ENCODE measurements at places on chromosomes 16 and 17.
A peak's percentile ranks its signal among the peaks of the same experiment; 100 is the strongest.

- DNase-seq, result no peak
Observed at GRCh38 chr16:49158029-49158642, 123.5 kb downstream of the CBLN1 start.

DNA sequence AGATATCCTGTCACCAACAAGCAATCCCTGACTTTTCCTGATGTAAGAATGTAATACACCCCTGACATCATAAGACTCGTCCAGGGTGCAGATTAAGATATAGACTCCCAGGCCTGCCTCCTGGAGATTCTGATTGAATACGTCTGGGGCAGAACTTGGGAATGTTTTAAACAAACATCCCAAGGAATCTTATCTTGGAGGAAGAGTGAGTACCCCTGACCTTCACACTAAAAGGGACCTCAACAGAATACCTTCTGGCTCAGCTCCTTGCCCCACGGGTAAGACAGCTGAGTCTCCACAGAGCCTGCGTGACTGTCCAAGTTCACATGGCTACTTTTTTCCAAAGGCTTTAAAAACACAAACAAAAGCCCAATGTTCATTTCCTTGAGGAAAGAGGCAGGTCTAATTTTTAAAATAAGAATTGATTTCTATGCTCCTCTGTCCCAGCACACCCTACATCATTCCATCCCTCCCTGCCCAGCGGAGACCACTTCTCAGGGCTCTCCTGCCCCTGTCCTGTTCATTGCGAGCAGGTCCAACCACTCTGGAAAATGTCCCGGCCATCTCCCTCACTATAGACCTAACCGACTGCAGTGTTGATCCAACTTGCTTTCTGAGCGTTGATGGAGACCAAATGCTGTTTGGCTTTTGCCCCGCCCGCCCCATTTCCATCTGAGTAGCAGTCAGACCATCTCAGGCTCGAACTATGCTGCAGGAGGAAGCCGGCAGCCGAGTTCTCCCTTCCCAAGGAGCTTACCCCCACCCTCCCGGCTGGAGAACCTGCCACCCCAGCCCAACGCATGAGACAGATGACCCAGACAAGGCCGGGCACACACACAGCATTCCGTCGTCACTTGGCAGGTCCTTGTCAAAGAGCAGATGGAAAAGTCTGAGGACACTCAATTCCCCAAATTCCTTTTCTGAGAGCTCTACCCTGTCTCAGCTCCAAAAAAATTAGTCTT lies 44.1 kb upstream of the MYH10 start:
- DNase-seq, result no peak

DNA sequence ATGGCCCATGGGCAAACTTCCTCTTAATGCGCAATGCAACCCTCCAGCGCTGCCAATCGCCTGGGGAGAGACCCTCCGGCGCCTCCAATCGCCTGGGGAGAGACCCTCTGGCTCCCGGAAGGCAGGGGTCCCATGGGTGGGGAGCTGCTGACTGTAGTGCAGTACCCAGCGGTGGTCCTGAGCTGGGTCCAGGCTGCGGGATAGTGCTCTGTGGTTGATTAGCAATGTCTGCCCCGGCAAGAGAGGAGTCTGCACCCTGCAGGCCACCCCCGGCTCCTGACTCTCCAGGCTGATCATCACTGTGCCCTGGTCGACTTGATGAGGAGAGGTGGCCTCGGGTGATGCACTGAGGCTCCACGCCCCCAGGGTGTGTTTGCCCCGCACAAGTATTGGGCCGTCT lies 44.6 kb upstream of the ZNF469 start:
- no peak for DNase-seq

GRCh38 chr17:76940738-76941350 lies 72.6 kb downstream of the MGAT5B start:
- DNase-seq, result no peak

DNA sequence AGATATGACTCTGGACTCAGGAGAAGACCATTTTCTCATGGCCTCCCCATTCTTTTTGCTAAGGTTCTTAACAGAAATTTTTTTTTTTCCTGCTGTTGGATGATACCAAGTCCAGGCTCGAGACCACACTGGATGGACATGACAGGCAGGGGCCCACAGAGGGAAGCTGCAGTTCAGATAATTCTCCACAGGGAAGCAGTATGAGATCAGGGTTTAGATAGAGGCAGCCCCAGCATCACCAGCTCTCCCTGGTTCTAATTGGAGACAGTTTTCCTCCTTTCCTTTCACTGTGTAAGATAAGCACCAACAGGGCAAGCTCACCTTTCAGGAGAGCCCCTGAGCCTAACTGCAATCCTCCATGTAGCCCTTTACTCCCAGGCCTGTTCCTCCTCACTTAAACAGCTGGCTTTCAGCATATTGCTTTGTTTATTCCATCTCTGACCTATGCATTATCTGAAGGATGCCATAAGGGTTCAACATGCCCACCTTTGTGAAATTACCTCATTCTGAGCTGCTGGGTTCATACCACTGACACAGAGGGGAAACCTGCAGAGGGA lies 108.1 kb downstream of the SNX11 start:
- DNase-seq, result peak; percentile 50

DNA sequence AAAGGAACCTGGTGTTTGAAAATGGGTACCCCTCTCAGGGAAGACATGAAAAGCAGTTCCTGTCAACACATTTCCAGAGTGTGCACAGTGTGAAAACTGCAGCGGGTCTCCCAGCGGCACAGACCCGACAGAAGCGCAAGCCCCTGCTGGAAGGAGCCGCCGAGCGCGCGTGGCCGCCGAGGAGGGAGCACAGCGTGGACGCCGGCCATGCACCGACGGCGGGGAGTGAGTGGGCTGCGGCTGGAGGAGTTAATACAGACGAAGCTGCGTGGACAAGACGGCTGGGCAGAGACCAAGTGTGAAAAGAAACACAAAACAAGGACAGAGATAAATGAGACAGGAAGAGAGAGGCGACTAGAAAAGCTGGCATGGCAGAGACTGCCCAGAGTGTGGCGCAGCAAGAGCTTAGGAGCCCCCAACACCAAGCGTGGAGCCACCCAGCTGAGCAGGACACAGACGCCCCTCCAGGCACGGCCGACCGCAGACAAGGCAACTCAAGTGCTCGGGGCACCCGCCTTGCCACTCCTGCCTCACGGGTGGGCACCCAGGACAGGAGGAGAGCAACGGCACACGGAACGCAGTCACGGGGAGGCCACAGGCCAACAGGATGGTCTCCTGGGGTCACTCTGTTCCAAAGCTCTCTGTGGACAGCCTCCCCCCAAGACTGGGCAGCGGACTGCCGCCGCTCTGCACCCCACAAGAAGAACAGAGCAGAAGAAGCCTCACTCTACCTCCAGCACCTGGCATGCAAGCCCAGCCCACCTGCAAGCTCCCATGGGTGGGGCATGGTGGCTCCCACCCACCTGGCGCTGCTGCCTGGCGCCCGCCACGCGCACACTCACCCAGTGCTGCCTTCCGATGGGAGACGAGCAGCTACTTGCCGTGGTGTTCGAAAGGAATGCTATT lies 16.5 kb downstream of the SLC16A3 start:
- no peak for DNase-seq

- no peak for DNase-seq
Observed at GRCh38 chr17:38343608-38344419, at the start of gene GPR179. TSS of gene GPR179 (minus strand) at chr17:38343956. CDS start at chr17:38343789, 167 bp downstream.

DNA sequence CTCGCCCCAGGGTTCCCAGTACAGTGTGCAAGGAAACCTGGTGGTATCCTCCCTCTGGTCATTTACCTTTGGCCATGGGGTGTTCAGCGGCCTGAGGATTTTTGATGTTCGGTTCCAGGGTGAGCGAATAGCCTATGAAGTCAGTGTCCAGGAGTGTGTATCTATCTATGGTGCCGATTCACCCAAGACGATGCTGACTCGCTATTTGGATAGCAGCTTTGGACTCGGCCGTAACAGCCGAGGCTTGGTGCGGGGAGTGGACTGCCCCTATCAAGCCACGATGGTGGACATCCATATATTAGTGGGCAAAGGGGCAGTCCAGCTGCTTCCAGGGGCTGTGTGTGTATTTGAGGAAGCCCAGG lies 1.2 kb downstream of the AOC2 start:
- DNase-seq, result no peak

DNA sequence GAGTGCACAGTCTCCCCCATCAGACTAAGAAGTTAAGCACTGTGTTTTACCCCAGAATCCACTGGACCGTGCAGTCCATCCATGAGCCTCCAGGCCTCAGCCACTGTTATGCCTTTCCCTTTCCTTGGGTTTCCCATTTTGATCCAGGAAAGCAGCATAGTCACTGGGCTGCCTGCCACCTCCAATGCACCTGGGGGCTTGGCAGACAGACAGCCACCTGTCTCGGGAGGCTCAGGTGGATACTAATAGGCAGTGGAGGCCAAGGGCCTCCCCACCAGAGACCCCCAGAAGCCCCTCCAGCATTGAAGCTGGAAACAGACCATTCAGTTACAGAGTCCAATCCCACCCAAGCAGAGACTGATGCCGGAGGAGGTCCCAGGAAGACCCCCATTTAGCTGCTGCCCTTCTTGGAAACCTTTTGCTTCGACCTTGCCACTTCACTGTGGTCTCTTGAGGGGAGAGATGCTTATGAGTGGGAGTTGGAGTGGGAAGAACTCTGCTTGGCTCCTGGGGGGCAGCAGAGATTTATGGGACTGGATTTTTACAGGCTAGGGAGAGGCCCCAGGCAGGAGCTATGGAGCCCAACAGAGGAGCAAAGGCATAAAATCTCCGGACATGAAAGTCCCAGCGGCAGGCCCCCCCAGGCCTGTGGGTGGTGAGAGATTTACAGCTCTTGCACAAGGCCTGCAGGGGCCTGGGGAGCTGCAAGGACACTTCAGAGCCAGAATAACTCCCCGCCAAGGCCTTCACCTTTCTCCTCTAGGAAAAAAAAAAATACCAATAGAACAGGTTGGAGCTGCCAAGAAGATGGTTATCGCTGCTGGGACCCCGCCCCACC lies 12.2 kb upstream of the SP2 start:
- DNase-seq, result no peak

- DNase-seq, result no peak
Observed at GRCh38 chr16:22847100-22847499, 33.1 kb downstream of the HS3ST2 start.

DNA sequence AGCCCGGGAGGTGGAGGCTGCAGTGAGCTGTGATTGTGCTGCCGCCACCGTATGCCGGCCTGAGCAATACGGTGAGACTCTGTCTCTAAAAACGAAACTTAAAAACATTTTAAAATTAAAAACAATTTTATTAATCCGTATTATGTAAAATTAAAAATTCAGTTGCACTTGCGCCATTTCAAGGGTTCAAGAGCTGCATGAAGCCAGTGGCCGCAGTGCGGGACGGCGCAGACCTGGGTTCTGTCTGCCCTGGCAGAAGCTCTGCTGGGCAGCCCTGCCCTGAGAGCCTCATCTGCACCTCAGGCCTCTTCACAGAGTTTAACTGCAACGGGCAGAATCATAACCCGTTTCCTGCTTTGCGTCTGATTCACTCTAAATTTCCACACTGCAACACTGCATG lies 31.7 kb downstream of the TBC1D16 start:
- DNase-seq, result no peak

GRCh38 chr17:75152922-75153779 lies 1.2 kb downstream of the JPT1 start:
- DNase-seq, result peak; percentile 39

DNA sequence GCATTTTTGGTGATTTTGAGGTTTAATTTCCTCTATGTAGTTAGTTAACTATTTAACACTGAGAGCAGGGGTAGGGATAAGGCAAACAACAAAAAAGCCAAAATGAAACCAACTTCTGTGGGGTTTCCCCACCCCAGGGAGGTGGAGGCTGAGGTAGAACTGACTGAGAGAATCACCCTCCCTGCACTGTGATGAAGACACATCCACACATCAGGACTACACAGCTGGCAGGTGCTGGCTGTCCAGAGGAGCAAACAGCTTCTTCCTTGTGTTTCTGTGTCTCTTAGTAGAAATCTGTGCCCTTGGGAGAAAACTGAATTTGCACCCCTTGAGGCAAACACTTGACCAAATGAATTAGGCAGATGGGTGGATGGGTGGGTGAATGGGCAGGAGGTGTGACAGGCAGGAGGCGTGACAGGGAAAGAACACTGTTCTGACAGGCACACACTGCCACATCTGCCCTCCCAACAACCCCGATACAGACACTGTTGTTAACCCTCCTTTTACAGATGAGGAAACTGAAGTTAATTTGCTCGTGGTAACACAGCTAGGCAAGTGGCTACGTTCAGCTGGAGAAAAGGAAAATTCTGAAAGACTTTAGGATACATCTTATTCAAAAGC lies 62.9 kb upstream of the AMZ2 start:
- no peak for DNase-seq

DNA sequence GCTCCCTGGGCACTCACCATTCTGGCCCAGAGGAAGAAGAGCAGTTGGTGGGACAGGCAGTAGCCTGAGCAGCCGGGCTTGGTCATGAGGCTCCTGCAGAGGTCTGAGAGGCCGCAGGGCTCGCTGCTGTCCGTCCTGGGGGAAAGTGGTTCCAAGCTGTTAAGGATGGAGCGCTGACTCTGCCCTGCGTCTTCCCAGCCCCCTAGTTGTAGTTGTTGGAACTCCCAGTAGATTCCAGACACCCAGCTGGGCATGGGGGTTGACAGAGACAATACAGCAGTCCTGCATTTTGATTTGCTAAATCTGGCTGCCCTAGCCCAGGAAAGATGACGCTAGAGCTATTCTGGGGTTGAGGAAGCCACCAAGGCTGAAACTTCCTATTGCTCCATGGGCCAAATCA lies 7.3 kb downstream of the C16orf89 start:
- no peak for DNase-seq

DNA sequence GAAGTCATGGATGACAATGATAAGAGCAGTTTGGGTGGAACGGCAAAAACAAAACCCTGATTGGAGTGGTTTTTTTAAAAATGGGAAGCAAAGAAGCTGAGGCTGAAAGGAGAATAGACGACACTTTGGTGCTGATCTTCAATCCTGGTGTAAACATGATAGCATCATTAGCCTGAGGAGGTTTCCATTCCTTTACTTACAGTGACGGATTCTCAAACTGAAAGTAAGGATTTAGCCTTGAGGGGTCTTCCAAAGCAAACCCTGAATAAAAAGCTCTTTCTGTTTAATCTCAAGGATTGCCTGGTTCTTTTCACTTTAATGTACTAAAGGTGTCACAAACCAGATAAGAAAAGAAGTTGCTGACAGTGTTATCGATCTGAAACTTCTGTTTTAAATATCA lies 69.3 kb downstream of the KCNJ2 start:
- no peak for DNase-seq

- no peak for DNase-seq
Observed at GRCh38 chr17:80105762-80106161, 4.4 kb downstream of the GAA start.

DNA sequence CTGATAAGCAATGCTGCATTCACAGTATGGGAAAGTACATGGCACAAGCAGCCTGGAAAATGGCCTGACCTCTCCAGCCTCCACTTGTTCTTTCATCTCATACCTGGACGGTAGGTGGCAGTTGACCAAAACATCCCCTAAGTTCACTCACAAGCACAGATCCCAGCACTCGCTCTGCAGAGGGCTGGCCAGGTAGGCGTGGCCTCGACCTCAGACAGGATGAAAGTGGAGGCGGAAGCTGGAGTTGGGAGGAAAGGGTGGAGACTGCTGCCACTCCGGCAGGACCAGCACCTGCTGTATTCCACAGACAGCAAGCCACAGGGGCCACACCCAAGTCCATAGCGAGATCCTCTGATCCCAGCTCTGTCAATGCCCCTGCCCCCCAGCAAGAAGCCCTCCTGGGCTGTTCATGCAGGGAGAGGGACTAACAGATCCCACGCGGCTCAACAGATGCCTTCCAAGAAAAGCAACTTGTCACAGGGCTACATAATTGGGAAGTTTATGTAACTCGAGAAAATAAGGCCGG lies 31.3 kb downstream of the ZCCHC14 start:
- DNase-seq, result peak; percentile 55

GRCh38 chr17:13575922-13576419 lies 25.8 kb downstream of the HS3ST3A1 start:
- DNase-seq, result no peak
